ENCODE measurements at places on chromosomes 12 and 14. TPM values are rescaled to one million over a fixed set of nuclear protein-coding genes. Genes with fewer than 3 reads are reported as not detected.

The HEATR5A gene
- total RNA-seq = 38.3 TPM

The TMPRSS12 gene
- not detected for total RNA-seq

The SRRM4 gene
- not detected for total RNA-seq

The TMEM30B gene
- 1.1 TPM for total RNA-seq

The FKBP3 gene
- 17.7 TPM for total RNA-seq

The GDF3 gene
- total RNA-seq = not detected

The B4GALNT1 gene
- total RNA-seq = 2.9 TPM

The FIGNL2 gene
- total RNA-seq = 0.29 TPM

The CIROP gene
- total RNA-seq = not detected

The CMTM5 gene
- total RNA-seq = not detected

The NUP107 gene
- total RNA-seq = 43.8 TPM
